ENCODE measurements at places on chromosomes 12 and 14.
A peak's percentile ranks its signal among the peaks of the same experiment; 100 is the strongest.

DNA sequence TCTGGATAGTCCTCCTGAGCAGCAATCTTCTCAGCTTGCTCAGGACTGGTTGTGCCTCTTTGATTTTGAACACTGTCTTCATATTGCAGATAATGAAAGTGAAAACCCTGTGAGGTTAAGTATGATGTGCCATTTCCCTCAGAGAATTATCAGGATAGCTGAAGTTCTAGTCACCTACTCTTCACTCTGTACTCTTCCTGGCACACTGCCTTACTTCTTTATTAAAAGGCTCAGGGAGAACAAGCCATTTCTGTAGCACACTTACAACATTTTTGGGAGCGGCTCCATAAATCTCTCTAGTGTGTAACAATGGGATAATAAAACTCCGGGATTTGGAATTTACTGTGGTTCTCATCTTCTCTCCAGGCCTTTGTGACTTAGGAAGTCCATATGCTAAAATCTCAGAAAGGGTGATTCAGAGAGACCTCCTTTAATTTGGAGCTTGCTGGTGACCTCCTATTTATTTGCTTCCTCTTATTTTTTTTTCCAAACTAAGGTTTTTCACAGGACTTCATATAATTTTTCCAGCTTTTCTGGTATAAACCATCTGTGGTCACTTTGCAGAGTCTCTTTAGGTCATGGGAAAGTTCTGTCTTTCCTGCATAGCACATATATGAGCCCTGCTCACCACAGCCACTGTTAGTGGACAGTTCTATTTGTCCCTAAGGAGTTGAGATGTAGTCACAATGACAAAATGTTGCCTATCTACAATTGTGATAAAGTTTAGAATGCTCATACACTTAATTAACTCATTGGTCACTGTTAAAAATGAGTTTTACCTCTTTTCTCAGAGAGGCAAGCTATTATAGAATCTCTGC lies 53.5 kb upstream of the LDHB start:
- no peak for DNase-seq

DNA sequence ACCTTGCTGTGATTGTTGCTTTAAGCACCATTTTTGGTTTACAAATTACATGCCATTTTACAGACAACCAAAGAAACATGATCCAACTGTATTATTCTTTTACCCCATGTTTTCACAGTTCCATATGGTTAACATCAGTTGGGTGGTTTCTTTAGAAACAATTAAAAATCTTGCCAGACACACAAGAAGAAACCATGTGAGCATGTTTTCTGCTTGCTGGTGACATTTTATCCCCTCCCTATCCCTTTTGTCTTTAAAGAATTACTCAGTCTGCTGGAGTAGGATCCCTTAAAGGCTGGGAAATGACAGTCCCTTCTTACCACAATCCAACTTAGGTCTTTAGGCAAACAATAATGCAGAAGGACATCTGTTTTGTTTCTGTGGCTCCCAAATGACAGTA lies 121.8 kb upstream of the PLXNC1 start:
- no peak for DNase-seq

DNA sequence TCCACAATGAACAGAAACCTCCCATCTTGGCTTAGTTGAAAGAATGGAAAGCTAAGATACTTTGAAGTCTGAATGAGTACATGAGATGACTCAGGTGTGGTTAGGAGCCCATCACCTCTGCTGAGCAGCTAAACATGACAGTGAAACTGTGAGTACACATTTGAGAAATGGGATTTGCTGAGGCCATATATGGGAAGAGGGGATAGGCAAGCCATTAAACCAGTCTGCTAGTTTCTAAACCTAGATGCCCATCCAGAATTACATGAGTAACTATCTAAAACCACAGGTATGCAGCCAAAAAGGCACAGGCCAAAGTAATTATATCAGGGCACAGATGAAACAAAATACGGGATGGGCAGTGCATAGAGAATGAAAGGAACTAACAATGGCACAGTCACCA lies 41.2 kb downstream of the NKX2-1 start:
- DNase-seq: peak; percentile 47

- DNase-seq: peak; percentile 10
Measured at GRCh38 chr12:111444925-111445725, 39.4 kb downstream of the SH2B3 start.

DNA sequence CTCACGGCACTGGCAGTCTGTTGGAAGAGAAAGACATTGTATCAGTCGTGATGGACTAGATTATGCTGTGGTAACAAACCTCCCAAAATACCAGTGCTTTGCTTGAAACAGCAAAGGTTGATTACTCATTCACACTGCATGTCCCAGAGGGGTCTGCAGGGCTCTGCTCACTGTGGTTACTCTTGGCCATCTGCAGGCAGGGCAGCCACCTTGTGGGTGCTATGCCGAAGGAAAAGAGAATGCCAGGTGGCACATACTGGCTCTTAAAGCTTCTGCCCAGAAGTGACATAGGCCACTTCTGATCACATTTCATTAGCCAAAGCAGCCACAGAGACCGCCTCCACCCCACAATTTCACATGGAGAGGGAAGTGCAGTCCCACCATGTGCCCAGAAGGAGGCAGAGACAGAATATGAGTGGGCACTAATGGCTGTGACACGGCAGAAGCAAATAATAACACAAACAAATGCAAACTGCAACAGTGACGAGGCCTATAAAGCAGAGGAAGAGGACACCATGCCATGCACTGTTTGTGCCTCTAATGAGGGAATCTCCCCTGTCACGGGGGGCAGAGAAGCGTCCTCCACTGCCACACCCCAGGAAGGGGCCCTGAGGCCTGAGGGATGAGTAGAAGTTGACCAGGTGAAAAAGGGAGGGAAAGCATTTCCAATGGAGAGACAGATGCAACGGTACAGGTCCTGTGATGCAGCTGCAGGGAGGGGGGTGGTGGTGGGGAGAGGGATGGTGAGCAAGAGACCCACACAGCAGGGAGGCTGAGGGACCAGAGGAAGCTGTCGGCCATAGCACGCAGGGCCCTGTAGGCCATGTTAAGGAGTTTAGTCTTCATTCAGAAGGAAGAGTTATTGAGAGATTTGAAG lies 51.7 kb upstream of the KICS2 start:
- DNase-seq: peak; percentile 54

DNA sequence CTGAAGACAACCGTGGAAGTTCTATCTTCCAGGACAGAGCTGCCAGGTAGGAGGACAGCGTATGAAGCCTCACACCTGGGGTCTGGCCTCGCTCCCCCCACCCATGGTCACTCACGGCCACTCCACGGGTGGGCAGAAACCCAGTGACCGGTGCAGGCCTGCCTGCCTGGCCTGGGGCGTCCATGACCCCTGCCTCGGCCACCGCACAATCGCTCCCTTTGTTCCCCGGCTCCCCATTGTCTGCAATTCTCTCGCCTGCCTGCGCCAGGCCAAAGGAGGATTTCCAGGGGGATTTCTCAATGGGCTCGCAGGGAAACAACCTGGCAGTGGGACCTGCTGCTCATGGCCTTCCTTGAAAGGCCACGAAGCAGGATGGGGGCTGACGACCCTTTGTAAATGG lies 22.6 kb downstream of the CCDC85C start:
- no peak for DNase-seq

GRCh38 chr12:24470050-24470449 lies 478.9 kb downstream of the BCAT1 start:
- DNase-seq: no peak

GRCh38 chr12:49287876-49288275 lies 7.1 kb upstream of the PRPH start:
- no peak for DNase-seq

DNA sequence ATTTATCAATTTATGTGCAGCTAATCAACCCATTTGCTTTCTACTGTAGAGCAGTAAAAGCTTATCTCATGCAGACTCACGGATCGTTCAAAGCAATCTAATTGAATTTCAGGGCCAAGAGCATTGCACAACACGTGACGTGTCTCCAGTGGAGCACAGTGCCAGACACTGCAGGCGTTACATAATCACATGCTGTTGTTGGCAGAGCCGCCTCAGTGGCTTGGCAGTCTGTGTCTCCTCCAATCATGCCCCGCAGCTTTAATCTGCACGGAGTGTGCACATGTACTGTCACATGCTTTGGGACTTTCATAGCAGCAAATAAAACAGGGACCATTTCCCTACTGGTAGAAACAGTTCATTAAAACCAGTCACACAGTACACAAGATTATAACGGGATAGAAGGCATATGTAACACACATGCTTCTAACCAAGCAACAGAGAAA lies 309.3 kb downstream of the ITPR2 start:
- peak; percentile 39 for DNase-seq

GRCh38 chr12:22529281-22530060 lies 14.9 kb downstream of the C2CD5 start:
- peak; percentile 33 for DNase-seq

DNA sequence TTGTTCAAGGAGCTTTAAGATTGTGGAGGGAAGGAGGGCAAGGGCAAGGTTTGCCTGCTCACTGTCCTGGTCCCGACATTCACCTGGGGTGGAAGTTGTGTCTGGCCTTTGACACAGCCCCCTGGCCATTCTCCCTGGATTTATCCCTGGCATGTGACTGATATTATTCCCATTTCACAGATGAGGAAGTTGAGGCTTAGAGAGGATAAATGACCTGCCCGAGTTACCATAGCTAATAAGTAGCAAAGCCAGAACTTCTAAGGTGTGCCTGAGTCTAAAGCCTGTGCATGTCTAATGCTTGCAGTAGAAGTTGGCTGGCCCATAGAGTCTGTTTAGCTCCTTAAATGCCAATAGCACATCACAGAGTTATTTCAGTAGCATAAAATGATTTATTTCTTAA lies 720 bp upstream of the FGF6 start:
- DNase-seq: no peak

- DNase-seq: peak; percentile 19
Measured at GRCh38 chr14:47675466-47676314, at the start of gene MDGA2. TSS of gene MDGA2 (minus strand) at chr14:47675605.

DNA sequence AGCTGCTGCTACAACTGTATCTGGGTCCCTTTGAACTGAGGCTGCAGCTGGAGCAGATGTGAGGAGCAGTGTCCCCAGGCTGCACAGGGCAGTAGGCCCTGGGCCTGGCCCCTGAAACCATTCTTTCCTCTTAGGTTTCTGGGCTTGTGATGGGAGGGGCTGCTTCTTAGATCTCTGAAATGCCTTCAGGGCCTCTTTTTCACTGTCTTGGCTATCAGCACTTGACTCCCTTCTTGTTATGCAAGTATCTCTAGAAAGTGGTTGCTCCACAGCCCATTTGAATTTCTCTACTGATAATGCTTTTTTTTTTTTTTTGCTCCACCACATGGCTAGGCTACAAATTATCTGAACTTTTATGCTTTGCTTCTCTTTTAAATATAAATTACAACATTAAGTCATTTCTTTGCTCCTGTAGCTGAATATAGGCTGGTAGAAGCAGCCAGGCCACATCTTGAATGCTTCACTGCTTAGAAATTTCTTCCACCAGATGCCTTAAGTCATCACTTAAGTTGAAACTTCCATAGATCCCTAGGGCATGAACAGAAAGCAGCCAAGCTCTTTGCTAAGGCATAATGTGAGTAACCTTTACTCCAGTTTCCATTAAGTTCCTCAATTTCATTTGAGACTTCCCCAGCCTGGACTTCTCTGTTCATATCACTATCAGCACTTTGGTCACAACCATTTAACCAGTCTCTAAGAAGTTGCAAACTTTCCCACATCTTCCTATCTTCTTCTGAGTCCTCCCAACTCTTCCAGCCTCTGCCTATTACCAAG lies 41.1 kb downstream of the ACSM4 start:
- no peak for DNase-seq

GRCh38 chr12:12450043-12450471 lies 93.2 kb downstream of the BORCS5 start:
- DNase-seq: no peak

DNA sequence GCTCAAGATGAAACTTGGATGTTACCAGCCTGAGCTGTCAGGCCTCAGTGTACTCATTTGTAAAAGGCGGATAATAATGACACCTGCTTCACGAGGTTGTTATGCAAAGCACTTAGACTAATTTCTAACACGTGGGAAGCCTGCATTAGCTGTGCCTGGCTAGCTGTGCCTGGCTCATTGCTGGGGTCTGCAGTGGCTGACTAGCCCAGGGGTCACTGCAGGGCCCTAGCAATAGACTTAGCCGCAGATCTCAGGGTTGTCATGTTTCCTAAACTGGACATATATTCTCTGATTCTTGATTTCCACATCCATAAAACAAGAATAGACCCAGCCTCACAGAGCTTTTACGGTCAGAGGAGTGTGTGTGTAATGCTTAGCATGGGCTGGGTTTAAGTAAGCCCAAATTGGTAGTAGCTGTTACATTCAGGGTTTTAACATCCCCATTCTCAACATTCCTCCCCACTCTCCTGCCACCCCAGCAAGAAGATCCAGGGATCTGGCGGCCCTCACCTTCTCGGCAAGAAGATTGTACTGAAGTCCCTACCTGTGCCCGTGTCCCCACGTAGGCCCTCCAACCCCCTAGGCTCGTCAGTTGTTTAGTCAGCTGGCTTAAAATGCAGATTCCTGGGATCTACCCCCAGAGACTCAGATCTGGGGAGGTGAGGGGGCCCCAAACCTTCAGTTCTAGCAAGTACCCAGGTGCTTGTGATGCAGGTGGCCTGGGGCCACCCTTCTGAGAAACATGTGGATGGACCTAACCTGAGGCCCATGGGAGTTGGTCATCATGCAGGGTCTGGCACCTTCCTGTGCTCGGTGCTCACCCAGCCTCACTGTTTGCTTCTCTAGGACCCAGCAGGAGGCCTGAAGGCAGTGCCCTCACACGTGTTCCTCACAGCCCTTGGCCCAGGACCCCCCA lies 8.6 kb downstream of the NR4A1 start:
- DNase-seq: no peak

- DNase-seq: no peak
Measured at GRCh38 chr12:460261-461230, 807 bp downstream of the B4GALNT3 start.

- no peak for DNase-seq
Measured at GRCh38 chr14:88454886-88455285, 69.4 kb downstream of the SPATA7 start.

DNA sequence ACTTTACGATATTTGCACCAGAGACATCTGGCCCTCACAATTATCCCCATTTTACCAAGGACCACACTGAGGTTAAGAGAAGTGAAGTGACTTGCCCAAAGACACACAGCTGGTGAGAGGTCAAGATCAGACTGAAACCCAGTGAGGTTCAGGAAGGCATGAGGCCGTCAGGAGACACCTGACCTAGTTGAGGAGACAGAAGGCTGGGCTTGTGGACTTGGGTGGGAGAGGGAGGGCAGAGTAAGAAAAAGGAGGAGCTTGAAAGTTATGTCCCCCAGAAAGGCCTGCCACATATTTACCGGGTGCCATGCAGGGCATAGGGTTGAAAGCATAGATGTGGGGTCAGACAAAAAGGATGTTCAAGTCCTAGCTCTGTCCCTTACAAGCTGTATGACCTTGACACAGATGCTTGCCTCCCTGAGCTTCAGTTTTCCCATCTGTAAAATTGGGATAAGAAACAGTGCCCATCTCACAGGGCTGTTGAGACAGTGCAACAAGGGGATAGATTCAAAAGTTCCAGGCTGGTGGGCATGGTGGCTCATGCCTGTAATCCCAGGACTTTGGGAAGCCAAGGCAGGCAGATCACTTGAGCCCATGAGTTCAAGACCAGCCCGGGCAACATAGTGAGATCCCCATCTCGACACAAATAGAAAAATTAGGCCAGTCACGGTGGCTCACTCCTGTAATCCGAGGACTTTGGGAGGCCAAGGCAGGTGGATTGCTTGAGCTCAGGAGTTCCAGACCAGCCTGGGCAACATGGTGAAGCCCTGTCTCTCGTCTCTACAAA lies 6.4 kb downstream of the SELPLG start:
- no peak for DNase-seq

Measured in H4 (cell line).